Ureter (tissue), 1 donor: ENCODE measurements at places on chromosomes 7 and 10. TPM values are rescaled to one million over a fixed set of nuclear protein-coding genes. Genes with fewer than 3 reads are reported as not detected.

DNA sequence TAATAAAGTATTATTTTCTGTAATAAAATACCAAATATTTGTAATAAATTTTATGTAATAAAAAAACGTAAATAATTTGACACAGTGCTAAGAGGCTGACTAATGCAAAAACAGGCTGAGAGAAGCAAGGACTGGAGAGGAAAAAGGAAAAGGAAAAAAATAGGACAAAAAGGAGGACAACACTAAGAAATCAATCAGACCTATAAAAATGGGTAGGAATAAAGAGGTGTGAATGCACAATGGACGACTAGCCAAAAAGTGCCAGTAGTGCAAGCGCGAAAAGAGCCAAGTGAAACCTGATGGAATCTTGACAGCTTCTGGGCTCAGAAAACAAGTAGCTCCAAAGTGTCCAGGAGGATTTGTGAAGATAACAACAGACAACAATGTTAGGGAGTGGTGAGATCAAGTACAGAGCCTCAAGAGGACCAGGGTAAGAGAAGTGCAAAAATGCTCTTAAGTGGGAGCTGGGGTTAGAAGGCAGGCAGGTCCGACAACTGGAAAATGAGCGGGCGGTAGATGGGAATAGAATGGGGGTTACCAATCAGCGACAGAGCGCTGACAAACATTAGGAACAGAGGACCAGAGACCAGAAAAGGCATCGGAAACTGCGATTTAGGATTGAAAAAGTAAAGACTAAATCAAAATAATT, 1.2 kb downstream of the BRAF start:
- DNase-seq = no peak

DNA sequence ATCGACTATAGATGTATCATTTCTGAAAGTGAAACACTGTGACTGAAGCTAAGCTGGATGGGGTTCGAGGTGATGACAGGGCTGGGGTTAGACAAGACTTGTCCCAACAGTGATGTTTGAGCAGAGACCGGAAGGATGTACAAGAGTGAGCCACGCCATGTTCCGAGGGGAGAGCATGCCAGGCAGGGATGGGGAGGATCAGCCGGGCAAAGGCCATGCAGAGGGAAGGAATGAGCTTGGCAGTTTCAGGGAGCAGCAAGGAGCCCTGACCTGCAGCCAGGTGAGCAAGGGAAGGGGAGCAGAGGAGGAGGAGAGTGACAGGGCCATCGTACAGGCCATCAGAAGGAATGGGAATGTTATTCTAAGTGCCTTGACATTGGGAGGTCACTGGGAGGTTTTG, 114.9 kb upstream of the GPR26 start:
- peak; percentile 34 for DNase-seq

DNA sequence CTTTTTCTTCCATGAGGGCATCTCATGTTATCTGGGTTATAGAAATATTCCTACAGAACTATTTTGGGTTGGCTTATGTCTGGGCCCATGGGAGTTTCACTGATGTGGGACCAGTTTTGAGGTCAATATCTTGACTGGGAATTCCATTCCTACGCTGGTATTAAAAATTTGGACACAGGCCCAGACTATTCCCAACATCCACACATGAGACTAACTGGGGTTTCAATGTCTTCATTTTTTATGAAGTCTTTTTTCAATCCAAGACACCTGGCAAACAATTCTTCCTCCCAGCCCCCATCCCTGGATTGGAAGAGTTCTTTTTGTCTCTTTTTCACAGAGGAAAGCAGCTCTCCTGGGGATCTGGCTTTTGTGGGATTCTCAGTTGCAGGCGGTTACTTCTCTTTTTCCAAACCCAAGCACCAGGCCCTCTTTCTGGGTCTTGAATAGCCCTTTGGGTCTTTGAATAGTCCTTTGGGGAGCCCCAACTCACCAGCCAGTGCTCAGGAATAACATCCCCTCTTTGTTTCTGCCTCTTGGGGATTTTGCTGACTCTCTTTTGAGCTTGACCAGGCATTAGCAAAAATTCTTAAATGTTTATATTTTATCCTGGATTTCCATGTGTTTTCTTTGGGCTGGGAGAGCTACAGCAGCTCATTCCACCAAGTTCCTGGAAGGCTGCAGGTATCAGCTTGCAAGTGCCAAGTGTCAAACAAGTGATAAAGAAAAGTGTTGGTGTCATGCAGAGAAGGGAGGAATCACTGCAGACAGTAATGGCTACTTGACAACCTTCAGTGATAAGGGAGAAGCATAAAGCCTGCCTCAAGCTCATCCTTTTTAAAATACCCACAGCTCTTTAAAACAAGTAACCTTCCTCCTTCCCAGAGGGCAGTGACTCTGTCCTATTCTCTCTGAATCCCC, 234.3 kb downstream of the ADAM12 start:
- DNase-seq = no peak

GRCh38 chr10:18109341-18109870, 30.8 kb upstream of the CACNB2 start:
- DNase-seq = no peak

DNA sequence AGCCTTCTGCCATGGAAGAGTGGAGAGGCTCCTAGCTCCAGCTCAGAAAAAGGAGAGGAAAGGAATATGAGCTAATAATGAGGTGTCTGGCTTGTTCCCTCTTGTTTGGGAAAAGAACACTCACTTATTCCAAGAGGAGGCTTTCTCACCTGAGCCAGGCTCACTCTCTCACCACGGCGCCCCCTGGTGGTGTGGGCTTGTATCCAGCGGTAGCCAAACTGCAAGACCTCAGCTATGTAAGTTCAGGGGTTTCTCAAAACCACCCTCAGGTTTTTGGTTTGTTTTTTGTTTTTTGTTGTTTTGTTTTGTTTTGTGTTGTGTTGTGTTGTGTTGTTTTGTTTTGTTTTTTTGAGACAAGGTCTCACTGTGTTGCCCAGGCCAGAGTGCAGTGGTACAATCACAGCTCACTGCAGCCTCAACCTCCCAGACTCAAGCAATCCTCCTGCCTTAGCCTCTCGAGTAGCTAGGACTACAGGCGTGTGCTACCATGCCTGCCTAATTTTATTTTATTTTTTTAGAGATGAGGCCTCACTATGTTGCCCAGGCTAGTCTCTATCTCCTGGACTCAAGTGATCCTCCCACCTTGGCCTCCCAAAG, 124.0 kb downstream of the TMEM130 start:
- DNase-seq = peak; percentile 62

DNA sequence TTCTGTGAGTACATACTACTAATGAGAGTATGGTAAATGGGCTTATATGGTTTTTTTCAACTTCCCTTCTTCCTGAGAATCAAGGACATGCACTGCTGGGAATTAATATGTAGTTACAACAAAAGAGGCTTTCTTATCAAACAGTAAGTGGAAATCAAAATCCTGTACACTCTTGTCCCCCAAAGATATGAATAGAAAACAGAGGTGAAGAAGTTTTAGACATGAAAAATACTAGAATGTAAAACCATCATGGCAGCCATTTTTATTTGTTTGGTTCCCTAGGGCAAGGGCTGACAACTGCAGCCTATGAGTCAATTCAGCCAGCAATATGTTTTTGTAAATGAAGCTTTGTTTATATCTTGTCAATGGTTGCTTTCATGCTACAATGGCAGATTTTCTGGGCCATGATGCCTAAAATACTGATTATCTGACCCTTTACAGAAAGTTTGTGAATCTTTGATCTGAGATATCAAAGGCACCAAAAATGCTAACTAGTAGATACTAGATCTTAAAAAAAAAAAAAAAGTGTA, 422.4 kb downstream of the PARD3 start:
- no peak for DNase-seq

- DNase-seq = no peak
These were observed 67.7 kb downstream of the GRK5 start for GRCh38 chr10:119275085-119275484.

Gene ASIC3
- 0.34 TPM for total RNA-seq

- no peak for DNase-seq
These were observed 409.0 kb upstream of the MGMT start for GRCh38 chr10:129057856-129058663.

DNA sequence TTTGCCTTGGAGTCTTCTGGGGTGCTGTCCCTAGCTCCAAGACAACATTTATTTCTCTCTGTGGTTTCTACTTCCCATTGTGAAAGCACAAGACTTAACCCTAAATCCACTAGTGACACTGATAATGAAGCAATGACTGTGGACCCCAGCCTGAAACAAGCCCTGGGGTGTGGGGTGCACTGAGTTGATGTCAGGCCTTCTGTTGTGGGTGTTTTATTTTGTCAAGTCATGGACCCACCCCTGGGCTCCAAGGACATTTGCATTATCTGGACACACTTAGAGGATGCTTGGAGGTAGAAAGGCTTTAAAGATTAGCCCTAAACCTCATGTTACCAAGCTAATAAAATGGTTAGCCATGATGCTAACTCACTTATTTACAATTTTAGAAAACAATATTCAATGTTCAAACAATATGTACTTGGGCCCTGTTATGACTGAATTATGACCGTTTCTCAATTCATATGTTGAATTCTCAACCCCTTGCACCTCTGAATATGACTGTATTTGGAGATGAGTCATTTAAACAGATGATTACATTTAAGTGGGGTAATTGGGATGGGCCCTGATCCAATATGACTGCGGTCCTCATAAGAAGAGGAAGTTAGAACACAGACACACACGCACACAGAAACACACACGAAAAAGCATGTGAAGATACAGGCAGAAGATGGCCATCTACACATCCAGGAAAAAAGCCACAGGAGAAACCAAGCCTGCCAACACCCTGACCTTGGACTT, 137.2 kb upstream of the IGFBP3 start:
- DNase-seq = no peak

DNA sequence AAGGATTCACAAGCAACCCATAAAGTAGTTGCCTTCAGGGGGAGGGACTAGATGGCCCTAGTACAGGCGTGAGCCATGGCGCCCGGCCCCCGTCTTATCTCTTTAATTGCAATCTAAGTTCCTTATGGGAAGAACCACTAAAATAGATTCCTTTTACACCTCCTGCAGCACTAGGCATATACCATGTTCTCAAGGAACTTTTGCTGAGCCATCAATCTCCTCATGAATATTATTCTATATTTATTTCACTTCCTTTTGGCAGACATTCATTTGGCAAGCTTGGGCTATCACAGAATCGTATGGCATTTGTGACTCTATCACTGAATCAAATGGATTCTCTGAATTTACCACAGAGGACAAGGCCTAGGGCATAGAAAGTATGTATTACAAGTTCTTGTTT, 14.8 kb upstream of the DNAJC12 start:
- DNase-seq = no peak

GRCh38 chr10:53071505-53072125, 299.0 kb upstream of the MBL2 start:
- DNase-seq = no peak

- DNase-seq = no peak
These were observed 134.3 kb downstream of the ZMYND11 start for GRCh38 chr10:269440-270074.

DNA sequence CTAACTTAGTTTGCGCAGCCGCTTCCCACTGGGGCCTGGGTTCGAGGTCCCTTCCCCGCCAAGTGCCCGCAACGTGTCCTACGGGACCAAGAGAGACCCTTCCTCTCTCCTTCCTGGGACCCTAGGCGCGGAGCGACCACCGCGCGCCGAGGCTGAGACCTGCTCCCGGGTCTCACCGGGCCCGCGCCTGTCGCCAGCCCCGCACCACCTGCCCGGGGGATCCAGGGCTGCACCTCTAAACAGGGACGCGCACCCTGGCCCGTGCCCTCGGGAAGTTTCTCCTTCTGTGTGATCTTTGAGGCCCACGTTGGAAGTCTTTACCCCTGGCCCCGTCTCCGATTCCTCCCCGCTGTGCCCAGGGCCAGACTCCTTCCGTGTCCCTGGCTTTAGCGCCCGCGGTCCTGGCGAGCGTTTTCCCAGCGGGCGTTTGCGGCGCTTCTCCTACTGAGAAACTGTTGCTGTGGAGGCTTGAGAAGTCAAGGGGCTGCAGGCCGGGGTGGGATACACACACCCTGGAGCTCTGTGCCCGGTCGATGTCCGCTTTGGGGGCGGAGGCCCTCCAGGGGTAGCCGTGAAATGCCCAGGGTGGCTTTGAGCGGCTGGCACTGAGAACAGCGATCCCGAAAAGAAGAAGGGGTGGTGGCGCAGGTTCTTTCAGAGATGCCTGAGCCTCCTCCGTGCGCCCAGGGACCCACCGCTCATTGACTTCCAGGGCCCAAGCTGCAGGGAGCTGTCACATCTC, 575 bp downstream of the PLPP4 start:
- DNase-seq = no peak

DNA sequence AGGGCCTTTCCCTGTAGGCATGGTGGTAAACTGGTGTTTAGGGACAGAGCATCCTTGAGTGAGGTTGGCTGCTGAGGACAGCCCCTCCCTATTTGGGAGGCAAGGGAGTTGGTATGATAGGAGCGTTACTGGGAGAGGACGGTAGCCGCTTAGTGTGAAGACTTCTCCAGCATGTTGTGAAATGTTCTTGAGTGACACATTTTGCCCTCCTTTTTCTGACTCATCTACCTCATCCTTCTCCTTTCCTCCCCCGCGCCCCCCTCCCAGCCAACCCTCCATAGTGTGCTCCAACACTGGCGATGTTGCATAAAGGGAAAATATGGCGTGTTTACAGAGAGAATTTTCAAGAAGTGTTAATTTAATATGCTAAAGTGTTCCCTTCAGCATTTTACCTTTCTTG, 645.0 kb upstream of the GALNT17 start:
- DNase-seq = no peak

Gene RASA4
- total RNA-seq = 76.5 TPM

GRCh38 chr7:116139007-116139406, 71.3 kb upstream of the TES start:
- no peak for DNase-seq

- no peak for DNase-seq
These were observed 31.7 kb downstream of the STAM start for GRCh38 chr10:17675638-17676037.

DNA sequence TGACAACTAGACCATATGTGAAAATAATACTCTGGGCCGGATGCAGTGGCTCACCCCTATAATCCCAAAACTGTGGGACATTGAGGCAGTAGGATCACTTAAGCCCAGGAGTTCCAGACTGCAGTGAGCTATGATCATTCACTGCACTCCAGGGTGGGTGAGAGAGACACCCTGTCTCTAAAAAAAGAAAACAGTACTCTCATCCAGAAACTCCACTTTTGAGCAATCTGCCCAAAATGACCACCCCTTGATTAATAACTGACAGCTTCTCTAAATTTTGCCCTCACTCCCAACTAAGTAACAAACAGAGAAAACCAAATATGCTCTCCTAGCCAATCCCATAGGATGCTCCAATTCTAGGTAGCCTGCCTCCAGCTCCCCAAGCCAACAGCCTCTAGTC, 62.5 kb upstream of the AKR1E2 start:
- DNase-seq = no peak

Gene TUBAL3
- not detected for total RNA-seq

Gene ANKIB1
- total RNA-seq = 78.0 TPM

GRCh38 chr7:3154881-3155494, 111.3 kb upstream of the CARD11 start:
- DNase-seq = no peak
